Stimulated activated CD4-positive, alpha-beta T cell treated with anti-CD3 and anti-CD28 coated beads, TNF-alpha, amount 100 ng/mL, for 4 hours (primary cell): ENCODE measurements at places on chromosomes 4 and X.

DNA sequence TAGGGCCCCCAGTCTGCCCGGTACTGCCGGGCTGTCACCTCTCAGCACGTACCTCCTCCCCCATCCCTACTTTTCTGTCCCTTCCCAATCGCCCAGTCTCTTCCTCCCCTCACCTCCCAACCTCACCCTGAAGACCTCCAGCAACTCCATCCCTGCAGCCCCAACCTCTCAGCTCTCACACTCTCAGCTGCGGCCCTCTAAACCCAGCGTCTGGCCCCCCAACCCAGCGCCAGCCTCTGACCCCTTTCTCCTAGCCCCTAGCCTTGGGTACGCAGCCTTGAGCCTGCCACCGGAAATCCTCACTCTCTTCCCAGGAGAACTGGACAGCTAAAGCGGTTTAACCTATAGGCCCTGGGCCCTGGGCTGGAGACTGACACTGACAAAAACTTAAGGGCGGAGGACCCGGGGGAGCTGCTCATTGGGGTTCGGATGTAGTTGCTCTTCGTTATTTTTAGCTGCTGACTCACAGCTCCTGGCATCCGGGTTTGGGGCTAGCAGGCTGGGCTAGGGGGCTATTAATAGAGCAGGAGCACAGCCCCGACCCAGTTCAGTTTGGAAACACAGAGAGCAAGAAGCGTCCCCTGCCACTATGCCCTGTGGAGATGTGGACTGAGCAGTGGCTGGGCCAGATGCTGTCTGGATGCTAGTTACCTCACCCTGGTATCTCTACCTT is 9.6 kb upstream of the DLG3 start:
- DNase-seq = no peak

DNA sequence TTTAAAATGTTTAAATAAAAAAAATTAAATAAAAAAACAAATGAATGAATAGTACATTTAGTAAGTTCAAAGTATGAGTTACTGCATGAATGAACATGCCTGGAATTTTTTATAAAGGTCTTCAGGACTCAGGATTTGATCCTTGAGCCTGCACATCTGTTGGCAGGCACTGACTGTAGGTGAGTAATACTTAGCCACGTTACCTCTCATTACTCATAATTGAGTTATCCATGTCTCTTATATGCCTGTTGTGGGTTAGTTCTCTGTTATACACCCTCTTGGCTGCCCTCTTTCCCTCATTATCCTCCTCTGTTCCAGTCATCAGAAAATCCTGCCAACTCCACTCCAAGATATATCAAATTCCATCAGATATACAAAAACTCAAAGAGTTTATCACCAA is 276.0 kb downstream of the FBXW7 start:
- DNase-seq = no peak

DNA sequence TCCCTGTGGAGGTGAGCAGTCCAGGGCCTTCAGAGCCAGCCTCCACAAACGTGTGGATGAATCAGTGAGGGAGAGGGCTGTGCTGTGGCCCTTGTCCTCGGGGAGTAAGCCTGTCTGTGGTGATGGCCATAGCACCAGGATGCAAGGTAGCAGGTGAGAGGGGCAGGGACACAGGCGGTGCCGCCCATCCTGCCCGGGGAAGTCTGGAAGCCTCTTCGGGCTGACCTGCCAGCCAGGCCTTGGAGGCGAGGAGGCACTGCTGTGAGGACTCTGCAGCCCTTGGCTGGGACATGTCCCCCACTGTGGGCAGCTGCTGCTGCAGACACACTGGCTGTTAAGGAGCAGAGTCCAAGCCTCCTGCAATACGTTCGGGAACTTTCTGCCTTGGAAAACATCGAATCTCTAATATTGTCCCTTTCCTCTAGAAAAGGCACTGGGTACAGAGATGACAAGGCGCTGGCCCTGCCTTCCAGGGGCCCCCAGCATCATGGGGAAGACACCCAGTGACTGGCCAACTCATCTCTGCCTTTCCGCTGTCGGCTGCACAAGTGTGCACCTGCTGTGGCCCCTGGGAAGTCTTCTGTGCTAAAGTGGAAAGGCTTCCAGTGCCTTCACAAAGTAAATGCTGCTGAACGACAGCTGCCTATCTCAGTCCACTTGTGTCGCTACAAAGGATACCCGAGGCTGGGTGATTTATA is 101.4 kb downstream of the ADRA2C start:
- no peak for DNase-seq

DNA sequence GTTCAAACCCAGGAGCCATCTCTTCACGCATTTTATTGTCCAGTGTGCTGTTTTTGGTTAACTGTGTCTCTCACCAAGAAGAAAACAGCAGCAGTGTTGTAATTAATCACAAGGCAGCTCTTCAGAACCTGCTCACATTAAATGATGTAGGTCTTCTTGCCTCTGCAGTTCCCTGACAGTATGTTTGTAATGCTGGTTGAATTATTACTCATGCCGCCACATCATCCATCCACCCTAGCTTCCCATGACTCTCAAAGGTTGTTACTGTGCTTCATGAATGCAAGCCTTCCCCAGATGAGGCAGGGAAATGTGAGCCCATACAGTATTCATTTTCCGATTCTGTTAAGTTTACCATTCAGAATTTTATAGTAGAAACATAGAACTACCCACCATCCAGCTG is 17.4 kb downstream of the TLR10 start:
- no peak for DNase-seq
